ENCODE measurements at places on chromosomes 3 and 15. TPM values are rescaled to one million over a fixed set of nuclear protein-coding genes. Genes with fewer than 3 reads are reported as not detected.

DNA sequence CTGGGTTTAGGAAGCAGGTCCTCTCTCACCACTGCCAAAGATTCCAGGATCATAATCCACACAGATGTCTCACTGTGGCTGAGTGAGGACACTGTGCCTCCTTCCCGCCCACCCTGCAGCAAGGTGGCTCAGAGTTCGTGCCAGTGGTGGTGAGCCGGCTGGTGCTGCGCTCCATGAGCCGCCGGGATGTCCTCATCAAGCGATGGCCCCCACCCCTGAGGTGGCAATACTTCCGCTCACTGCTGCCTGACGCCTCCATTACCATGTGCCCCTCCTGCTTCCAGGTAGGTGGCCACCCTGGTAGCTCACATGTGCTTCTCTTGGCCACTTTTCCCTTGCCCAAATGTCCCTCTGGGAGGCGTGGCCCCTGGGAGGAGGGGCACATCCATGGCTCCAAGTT is 9.0 kb upstream of the RHO start:
- no peak for DNase-seq

- DNase-seq: no peak
Measured at GRCh38 chr15:25060996-25061620, 106.3 kb downstream of the SNRPN start.

DNA sequence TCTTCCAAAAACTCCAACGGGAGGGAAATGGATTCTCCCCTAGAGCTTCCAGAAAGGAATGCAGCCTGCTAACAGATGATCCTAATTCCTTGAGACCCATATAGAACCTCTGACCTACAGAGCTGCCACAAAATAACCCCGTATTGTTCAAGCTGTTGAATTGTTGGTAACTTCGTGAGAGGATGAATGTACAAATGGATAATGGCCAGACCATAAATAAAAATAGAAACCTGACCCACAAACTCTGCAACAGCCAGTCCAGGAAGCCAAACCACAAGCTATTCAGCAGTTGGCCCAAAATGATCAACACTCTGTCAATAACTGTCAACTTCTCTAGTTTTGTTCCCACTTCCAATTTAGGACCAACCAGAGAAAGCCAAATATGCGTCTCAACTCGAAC is 414.0 kb upstream of the ZNF717 start:
- no peak for DNase-seq

GRCh38 chr3:124619887-124620599 is 110.2 kb upstream of the UMPS start:
- no peak for DNase-seq

DUOX2 gene
- polyA plus RNA-seq: 0.05 TPM

Data from K562 (cell line).